PC-9 (cell line): ENCODE measurements at places on chromosomes 3 and 15.

GRCh38 chr3:30354513-30354912 is 251.9 kb upstream of the TGFBR2 start:
- no peak for DNase-seq

- DNase-seq, result no peak
Observed at GRCh38 chr3:114436182-114436581, 142.4 kb downstream of the TIGIT start.

DNA sequence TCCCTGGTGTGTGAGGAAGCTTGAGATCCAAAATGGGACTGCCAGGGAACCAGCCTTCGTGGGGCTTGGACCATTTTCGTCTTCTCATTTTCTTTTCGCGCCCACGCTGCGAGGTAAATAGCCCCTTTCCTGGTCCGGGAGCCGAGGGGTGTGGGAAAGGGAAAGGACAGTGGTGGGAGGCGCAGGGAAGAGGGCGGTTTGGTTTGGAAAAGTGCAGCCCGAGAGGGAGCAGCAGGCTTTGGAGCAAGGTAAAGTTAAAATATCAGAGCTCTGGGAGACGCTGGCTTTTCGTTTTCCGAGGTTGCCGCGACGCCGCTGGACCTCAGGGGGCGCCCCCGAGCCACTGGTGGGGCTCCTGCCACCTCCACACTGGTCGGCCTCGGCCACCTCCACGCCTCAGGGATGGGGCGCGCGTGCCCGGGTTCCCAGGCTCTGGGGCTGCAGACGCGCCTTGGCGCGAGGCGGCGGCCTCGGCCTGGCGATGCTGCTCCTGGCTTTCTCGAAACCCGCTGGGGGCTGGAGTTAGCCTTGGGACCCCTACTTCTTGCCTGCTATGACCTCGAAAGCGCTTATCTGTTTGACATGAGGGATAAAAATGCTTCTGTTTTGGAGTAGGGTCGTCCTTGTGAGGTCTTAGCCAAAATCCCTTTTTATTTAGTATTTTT is 3.2 kb downstream of the PTPRG start:
- DNase-seq, result peak; percentile 70

- DNase-seq, result no peak
Observed at GRCh38 chr3:196486263-196486662, 17.3 kb downstream of the RNF168 start.
